ENCODE measurements at places on chromosomes 7 and 10. TPM values are rescaled to one million over a fixed set of nuclear protein-coding genes. Genes with fewer than 3 reads are reported as not detected.

Gene ADCY1
- total RNA-seq: 2.5 TPM

Gene TUBAL3
- 0.52 TPM for total RNA-seq

Gene FAM25G
- total RNA-seq: not detected

Gene EPHA1
- not detected for total RNA-seq

Gene ZNF853
- 2.2 TPM for total RNA-seq

Gene OR9A2
- total RNA-seq: not detected

Gene UPK3B
- total RNA-seq: 20.2 TPM

Gene GPR26
- total RNA-seq: not detected
